ENCODE measurements at places on chromosomes 4 and X.

GRCh38 chrX:130100180-130100579 lies 10.1 kb downstream of the ELF4 start:
- peak; percentile 85 for DNase-seq

DNA sequence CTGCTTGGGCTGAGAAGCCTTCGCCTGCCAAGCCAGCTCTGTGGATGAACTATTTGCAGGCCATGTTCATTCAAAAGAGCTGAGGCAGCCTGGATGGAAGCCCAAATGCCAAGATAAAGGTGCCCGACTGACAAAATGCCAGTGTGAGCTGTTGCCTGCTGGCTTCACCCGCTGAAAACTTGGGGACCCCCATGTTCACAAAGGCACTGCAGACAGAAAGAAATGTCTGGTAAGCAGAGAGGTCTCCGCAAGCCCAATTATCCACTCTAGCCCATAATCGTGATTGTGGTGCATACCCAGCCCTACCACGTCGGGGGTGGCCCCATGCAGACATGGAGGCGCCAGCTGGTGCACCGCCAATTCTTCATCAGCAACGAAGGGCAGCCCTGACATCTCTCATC lies 13.0 kb upstream of the SMIM20 start:
- DNase-seq: no peak

GRCh38 chr4:24659241-24659961 lies 75.0 kb upstream of the DHX15 start:
- peak; percentile 3 for DNase-seq

GRCh38 chrX:112819008-112819640 lies 21.5 kb downstream of the AMOT start:
- peak; percentile 81 for DNase-seq

DNA sequence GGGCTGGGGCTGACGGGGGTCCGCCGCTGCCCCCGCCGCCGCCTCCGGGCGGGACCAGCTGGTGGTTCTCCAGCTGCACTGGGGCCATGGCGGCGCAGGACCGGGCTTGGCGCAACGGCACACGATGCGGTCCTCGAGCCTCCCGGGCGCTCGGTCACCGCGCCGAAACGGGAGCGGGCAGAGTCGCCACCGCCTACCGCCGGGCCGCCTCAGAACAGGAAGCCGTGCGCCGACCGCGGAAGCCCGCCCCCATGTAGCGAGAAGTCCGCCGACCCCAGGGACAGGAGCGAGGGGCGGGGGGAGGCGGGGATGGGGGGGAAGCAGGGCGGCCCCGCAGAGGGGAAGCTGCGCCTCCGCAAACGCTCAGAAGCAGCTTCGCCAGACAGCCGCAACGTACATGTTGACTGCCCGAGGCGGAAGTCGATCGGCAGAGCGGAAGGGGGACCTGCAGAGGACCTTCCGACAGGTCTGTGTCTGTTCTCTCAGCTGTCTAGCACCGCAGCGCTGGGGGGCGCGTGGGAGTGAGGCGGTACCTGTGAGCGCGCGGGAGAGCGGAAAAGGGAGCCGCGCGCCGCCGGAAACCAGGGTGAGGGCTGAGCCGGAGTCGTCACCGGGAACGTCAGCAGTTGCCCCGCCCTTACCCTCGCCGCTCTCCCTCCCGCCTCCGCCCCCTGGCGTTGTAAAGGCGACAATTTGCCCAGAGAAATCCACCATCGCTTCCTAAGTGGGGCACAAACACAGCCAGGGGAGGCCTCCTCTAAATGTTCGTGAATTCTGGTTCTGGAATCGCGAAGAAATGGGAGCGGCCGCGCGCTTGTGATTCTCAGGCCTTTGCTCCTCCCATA lies at the start of gene MED14:
TSS of gene MED14 (minus strand) at position 218 of the 845 bp plus-strand sequence. CDS start at position 88, 130 bp downstream.
- DNase-seq: peak; percentile 89

DNA sequence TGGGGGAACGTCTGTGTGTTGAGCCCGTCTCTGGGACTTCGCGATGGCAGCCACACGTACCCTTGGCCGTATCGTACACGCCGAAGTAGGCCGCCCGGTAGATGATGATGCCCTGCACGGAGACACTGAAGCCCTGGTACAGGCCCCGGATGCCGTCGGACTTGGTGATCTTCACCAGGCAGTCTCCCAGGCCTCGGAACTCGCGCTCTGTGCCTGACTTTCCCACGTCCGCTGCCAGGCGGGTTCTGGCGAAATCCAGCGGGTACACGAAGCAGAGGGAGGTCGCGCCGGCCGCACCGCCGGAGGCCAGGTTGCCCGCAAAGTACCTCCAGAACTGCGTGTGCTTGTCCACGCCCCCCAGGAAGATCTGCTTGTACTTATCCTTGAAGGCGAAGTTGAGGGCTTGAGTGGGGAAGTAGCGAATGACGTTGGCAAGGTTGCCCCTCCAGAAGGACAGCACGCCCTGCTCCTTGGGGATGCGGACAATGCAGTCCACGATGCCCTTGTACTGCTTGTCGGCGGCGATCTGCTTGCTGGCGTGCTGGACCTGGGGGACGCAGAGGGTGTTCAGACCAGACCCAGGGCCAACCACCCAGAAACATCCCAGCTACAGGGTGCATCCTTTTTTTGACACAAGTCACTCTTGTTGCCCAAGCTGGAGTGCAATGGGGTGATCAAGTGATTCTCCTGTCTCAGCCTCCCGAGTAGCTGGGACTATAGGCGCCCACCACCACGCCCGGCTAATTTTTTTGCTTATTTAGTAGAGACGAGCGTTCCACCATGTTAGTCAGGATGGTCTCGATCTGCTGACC lies 2.5 kb downstream of the SLC25A6 start:
- DNase-seq: no peak

DNA sequence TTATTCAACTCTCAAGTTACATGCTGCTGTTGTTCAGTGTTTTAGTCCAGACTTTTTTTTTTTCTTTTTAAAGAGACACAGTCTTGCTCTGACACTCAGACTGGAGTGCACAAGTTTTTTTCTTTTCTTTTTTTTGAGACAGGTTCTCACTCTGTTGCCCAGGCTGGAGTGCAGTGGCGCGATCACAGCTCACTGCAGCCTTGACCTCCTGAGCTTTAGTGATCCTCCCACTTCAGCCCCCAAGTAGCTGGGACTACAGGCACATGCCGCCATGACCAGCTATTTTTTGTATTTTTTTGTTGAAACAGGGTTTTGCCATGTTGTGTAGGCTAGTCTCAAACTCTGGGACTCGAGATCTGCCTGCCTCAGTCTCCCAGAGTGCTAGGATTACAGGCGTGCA lies 11.9 kb downstream of the ADD1 start:
- DNase-seq: no peak

Data from GM23248 (cell line).